Placental pericyte (primary cell): ENCODE measurements at places on chromosomes 13 and 19. TPM values are rescaled to one million over a fixed set of nuclear protein-coding genes. Genes with fewer than 3 reads are reported as not detected.

The SMG9 gene
- 16.6 and 19.3 TPM in 2 replicates for total RNA-seq

The NRTN gene
- total RNA-seq, result 0.22 TPM in 1 of 2 replicates, not detected in the other

The ZNF534 gene
- 0.44 and 0.57 TPM in 2 replicates for total RNA-seq

The ZSCAN4 gene
- total RNA-seq, result 0.22 TPM in 1 of 2 replicates, not detected in the other

The STOML3 gene
- total RNA-seq, result not detected in 2 replicates

The ZNF274 gene
- 20.8 and 22.8 TPM in 2 replicates for total RNA-seq

The ZNF492 gene
- total RNA-seq, result 0.57 TPM in 1 of 2 replicates, not detected in the other

The CGB1 gene
- total RNA-seq, result not detected in 2 replicates

The FAM124A gene
- 0.22 and 1.4 TPM in 2 replicates for total RNA-seq

The CGB2 gene
- total RNA-seq, result not detected in 2 replicates

The FCGBP gene
- under 0.01 TPM in 2 replicates for total RNA-seq

The SULT2A1 gene
- total RNA-seq, result not detected in 2 replicates

The LHB gene
- not detected in 2 replicates for total RNA-seq

The KRI1 gene
- total RNA-seq, result 6.8 and 10.3 TPM in 2 replicates

The TTYH1 gene
- total RNA-seq, result not detected in 2 replicates

The RNF225 gene
- total RNA-seq, result 0.22 and 0.43 TPM in 2 replicates

The FAM174C gene
- 21.4 and 27.6 TPM in 2 replicates for total RNA-seq

The RRAS gene
- 43.5 and 62.8 TPM in 2 replicates for total RNA-seq

The ACER1 gene
- total RNA-seq, result not detected in 2 replicates

The BORCS8 gene
- total RNA-seq, result 16.6 and 22.6 TPM in 2 replicates

The VSTM1 gene
- total RNA-seq, result not detected in 2 replicates

The NLRP5 gene
- not detected in 2 replicates for total RNA-seq

The PCP2 gene
- total RNA-seq, result not detected in 2 replicates

The LRFN3 gene
- 5.3 and 7.2 TPM in 2 replicates for total RNA-seq

The CCDC169 gene
- 1.3 and 3.3 TPM in 2 replicates for total RNA-seq
